ENCODE measurements at places on chromosomes 6 and 20.

GRCh38 chr6:156886409-156886808, 109.2 kb downstream of the ARID1B start:
- DNase-seq, result no peak

DNA sequence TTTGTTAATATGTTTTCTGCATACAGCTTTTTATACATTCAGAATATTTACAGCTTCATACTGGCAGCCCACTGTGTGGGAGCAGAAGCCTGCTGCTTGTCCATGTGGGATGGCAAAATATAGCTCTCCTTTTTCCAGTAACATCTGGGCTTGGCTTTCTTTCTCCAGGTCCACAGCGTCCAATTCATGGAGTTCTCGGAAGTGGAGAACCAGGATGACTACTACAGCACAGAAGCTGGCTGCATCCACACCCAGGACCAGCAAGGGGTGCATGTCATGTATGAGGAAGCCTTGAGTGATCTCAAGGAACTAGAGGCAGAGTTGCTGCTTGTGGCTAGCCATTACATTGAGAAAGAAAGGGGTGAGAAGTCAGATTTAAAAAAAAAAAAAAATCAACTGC, 143.1 kb downstream of the CD164 start:
- peak; percentile 4 for DNase-seq

DNA sequence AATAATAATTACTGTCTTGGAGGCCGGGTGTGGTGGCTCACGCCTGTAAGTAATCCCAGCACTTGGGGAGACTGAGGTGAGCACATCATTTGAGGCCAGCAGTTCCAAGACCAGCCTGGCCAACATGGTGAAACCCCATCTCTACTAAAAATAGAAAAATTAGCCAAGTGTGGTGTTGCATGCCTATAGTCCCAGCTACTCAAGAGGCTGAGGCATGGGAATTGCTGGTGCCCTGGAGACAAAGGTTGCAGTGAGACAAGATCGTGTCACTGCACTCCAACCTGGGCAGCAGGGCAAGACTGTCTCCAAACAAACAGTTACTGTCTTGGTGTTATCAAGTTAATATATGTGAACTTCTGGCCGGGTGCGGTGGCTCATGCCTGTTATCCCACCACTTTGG, 4.9 kb downstream of the RRP36 start:
- DNase-seq, result no peak

DNA sequence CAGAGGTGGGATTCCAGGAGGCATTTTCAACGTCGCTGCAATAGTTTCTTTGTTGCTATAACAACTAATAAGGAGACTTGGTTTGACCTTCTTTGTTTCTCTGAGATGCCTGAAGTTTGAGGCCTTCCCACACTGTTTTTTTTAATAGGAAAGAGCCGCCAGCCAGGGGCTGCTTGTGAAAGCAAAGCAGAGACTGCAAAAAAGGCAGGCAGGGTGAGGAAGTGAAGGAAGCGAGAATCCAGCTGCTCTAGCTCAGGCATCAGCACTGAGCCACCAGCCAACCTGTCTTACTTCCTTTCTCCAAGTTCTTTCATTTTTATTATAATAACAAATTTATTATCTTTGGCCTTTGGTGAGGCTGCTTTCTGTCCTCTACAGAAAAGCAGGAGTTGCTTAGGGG, 179.1 kb downstream of the DOK5 start:
- no peak for DNase-seq

DNA sequence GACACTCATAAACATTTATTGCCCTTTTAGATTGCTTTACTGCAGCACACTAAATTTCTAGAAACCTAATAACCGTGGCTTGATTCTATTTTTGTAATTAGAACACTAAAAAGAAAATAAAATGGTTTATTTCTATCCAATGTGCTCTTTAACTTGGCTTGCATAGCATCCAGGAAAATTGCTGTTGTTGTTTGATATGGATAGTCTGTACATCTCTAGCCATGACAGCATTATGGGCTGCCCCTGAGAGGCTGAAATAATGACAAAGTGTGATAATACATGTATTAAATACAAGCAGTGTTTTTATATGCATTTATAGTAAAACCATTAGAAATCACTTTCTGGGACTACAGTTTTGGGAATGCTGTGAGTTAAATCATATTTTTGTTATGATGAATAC, 472.5 kb downstream of the EPM2A start:
- DNase-seq, result no peak

DNA sequence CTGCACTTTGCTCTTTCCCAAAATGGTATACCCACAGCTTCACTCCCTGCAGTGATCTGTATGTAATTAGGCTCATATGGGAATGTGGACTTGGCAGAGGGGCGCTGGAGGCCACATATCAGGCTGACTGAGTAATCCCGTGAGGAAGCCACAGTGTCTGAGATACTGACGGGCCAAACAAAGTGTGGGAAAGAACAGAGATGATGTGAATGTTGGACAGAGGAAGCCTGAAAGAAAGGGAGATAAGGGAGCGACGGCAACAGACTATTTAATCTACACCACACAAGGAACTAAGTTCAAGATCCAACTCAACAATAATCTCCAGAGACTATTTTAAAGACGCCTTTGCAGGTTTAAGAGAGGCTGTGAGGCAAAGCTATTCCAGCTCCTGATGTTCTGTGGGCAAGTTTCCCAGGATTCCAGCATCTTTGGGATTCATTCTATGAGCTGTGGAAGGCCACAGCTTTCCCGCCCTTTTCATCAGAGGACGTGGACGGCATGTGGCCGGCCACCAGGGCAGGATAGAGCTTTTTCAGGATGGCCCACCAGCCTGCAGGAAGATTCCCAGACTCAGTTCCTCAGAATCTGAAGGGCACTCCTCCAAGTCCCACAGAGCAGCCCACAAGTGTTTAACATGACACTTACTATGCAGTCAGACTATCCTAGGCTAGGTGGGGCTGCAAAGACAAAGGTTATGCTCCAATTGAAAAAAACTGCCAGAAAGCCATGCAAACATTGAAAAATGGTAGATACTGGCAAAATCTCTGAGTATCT, 237.5 kb downstream of the ATXN1 start:
- peak; percentile 96 for DNase-seq

- peak; percentile 75 for DNase-seq
Observed at GRCh38 chr6:147699637-147700036, 191.1 kb downstream of the SAMD5 start.

DNA sequence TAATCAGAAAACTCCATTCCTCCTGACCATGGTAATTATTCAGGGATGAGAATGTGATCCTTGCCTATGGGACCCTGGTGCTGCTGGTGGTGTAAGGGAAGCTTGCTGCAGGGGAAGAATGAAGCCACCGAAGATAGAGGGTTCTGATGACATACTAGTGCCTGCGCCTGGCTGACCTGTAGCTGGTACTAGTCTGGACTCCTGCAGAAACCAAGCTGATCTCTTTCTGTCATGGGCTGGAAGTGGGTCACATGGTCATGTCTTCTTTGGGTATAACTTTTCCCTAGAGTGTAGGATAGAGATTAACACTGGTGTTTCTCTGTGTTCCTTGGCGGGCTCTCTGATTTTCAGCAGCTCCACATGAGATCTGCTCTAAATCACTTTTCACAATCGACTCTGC, 8.6 kb upstream of the SLC4A11 start:
- no peak for DNase-seq

GRCh38 chr20:20450521-20450920, 82.6 kb downstream of the INSM1 start:
- no peak for DNase-seq

DNA sequence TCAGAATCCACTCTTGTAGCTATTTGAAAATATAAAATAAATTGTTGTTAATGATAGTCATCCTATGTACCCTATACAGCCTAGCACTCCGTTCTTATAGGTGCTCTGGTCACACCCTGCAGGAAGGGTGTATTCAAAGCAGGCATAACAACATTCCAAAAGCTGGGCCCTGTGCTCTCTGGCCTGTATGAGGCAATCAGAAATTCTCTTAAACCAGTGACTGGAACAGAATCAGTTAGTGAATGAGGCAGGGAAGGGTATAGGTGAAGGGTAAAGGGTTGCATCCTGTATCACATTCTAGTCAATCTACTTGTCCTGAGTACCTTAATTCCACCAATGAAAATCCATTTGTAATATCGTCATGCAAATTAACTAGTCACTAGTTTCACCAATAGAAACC, 154.5 kb upstream of the ZNF217 start:
- no peak for DNase-seq

DNA sequence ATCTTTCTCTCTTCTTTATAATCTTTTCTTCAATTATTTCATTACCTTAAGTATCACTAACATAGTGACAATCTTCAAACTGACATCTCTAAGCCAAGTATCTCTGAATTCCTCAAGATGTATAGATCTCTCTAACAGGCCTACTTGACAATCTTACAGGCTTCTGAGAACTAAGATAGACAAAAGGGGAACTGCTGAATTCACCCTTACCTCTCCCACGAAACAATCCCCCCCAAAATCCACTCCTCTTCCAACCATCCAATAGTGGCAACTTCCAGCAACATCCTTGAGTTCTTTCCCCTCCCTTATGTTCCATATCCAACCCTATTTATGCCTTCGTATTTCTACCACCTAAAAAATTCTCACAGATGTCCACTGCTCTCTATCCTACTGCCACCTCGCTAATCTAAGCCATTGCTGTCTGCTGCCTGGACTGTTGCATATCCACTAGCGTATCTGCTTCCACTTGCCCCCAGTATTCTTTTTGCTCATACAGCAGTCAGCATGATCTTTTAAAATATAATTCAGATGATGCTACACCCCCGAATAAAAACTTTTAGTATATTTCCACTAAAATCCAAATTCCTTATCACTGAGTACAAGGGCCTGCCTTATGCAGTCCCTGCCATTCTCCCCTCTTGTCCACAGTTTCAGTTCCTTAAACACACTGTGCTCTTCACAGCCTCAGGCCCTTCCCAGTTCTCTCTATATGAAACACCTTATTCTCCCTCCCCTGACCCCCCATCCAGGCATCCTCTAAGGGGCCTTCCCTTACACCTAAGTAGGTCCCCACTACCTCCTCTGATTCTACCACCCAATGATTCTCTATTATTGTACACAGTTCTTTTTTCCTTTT, 8.0 kb downstream of the REPS1 start:
- no peak for DNase-seq

DNA sequence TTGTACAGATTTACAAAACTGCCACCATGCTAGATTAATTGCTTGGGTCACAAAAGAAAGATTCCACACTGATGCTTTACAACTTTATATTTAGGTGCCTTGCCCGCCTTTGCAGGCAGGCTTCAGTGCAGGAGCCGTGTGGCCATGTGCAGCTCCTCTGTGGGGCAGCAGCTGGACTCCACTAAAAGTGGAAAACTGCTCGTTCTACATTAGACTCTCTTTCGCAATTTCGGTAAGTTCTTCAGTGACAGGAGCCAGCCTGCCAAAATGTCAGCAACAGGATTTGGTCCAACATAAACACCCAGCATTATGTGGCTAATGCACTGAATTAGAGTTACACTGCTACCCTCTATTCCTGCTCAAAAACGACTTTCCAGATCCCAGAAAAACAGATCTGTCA, 174.4 kb upstream of the KCNK16 start:
- DNase-seq, result no peak

GRCh38 chr6:129491436-129491835, 218.5 kb downstream of the ARHGAP18 start:
- DNase-seq, result peak; percentile 16

DNA sequence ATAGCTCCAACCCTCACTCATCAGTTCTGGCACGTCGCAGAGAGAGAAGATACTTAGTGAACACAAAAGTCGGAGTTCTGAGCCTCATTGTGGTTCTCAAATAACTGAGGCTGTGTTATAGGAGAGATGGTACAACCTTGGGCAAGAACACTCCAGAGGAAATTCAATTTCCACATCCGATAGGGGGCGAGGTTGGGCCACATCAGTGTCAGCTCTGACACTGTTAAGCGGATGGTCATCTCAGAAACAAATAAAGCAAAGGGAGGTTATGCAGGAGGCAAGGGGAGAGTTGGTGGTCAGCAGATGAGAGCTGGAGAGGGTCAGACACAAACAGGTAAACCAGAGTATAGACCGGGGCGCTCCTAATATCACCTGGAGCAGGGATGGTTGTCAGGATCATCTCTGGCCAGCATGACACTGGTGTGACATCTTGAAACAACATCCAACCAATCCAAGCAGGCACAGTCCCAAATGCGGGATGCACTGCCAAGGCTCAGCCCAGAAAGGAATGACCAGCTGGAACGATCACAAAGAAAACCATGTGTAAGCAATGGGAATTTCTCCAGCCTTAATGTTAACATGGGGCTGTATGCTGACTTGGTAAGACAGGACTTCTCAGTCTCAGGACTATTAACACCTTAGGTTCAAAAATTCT, 331.8 kb downstream of the HACE1 start:
- peak; percentile 50 for DNase-seq

- no peak for DNase-seq
Observed at GRCh38 chr20:39289316-39289715, 327.2 kb downstream of the DHX35 start.

GRCh38 chr6:80502871-80503270, 396.4 kb downstream of the BCKDHB start:
- DNase-seq, result no peak

- DNase-seq, result peak; percentile 30
Observed at GRCh38 chr6:65229825-65230224, 477.2 kb downstream of the EYS start.

- no peak for DNase-seq
Observed at GRCh38 chr20:18728165-18728869, 85.3 kb upstream of the SCP2D1 start.

- DNase-seq, result no peak
Observed at GRCh38 chr6:65708162-65708561, 1.1 kb upstream of the EYS start.

DNA sequence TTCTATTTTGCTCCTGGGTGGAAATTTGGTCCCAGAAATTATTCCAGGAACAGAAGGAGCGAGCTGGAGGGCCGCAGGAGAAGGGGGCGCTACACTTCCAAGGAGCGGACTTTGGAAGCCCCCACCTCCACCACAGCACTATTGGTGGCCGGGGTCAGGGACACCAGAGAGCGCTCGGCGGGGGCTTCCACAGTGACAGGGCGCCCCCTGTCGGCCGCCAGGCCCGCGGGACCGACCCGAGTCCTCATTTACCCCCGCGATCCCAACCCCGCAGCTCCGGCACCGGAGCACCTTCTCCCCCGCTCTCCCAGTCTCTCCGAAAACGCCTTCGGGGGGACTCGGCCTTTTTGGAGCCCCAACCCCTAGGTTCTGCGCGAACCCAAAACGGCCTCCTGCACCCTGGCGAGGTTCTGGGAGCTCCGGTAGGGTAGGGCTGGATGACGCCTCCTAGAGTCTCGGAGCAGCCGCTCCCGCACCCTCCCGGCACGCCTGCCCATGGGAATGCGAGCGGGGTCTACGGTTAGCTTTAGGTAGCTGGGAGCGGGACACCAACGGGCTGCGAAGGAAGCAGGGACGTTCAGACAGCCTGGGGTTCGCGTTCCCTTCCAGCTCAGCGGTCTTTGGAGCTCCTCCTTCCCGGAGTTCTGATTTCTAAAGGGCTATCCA, 2.4 kb upstream of the FOXA2 start:
- DNase-seq, result no peak
